Stimulated activated naive CD4-positive, alpha-beta T cell treated with Interleukin-2 at 50 U/mL for 16 hours (primary cell): ENCODE measurements at places on chromosomes 16 and 17.

- no peak for DNase-seq
Observed at GRCh38 chr16:83269048-83269447, 538.7 kb upstream of the HSBP1 start.

GRCh38 chr17:65346166-65346565, 209.0 kb downstream of the RGS9 start:
- DNase-seq, result no peak

DNA sequence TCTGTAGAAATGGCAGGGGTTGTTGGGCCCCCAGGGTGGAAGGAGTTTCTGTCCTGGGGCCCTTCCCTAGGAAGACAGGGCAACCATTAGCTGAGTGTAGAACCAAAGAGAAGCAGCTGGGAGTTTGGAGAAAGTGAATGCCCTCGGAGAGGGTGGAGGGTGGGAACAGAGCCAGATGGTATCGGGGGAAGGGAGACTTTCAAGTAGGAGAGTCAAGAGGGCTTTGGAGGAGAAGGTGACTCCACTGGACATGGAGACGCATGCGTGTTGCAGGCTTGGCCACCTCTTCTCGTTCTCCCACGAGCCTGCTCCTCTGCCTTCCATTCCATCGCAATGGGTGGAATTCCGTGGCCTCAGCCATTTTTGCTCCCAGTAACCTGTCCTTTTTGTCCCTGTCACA, 19.4 kb downstream of the SLC47A1 start:
- no peak for DNase-seq

DNA sequence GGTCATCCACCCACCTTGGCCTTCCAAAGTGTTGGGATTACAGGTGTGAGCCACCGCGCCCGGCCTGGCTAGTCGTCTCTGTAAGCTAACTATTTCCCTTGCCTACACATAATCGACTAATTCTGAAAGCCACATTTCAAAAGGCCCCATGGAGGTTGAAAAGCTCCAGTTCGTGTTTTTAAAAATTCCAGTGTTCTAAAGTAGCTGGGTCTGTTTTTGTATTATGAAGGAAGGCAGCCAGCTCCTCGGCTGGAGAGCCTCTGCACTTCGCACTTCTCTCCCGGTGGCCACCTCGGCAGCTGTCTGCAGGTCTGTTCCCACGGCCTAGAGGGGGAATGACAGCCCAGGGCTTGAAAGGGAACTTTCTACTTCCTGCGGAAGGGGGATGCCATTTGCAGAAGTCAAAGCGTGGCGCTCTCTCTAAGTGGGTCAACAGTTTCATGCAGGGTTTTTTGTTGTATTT, 16.9 kb downstream of the HASPIN start:
- DNase-seq, result peak; percentile 24

GRCh38 chr17:64084940-64085649, 44.8 kb downstream of the ERN1 start:
- no peak for DNase-seq

DNA sequence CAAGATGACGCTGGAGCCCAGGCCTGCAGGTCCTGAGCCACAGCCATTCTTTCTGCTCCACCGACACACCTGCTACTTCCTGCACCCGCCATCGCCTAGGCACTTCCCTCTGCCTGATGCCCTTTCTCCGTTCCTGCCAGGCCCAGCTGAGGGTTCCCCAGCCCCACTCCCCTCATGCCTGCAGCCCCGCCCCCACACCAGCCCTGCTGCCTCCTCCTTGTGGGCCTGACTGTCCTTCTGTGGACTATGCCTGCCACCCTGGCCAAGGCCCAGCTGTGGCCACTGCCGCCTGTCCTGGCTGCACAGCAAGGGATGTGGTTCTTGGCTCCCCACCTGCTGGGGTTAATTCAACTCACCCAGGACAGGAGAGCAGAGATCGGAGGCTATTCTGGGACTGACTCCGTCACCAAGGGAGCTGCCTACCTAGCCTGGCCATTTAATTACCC, 7.5 kb downstream of the NATD1 start:
- DNase-seq, result no peak
